Glutamatergic neuron (in vitro differentiated cells): ENCODE measurements at places on chromosomes 11 and 22.

DNA sequence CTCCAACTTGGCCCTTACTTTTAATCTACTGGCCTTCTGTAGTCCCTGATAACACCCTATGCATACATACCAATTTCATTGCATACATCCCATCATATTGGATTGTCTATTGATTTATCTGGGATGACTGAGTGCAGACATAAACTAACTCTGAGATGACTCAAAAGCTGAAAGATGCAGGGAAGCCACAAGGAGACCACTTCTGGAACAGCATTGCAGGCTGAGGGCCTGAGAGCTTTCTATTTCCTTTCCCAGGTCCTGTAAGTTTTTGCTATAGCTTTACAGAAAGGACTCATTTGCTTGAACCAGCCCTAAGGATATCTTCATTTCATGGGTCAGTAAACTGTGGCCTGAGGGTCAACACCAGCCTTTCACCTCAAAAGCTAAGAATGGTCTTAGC, 15.1 kb upstream of the SPON1 start:
- no peak for DNase-seq

- DNase-seq: peak; percentile 88
Observed at GRCh38 chr11:64887757-64888405, 9.5 kb upstream of the EHD1 start.

DNA sequence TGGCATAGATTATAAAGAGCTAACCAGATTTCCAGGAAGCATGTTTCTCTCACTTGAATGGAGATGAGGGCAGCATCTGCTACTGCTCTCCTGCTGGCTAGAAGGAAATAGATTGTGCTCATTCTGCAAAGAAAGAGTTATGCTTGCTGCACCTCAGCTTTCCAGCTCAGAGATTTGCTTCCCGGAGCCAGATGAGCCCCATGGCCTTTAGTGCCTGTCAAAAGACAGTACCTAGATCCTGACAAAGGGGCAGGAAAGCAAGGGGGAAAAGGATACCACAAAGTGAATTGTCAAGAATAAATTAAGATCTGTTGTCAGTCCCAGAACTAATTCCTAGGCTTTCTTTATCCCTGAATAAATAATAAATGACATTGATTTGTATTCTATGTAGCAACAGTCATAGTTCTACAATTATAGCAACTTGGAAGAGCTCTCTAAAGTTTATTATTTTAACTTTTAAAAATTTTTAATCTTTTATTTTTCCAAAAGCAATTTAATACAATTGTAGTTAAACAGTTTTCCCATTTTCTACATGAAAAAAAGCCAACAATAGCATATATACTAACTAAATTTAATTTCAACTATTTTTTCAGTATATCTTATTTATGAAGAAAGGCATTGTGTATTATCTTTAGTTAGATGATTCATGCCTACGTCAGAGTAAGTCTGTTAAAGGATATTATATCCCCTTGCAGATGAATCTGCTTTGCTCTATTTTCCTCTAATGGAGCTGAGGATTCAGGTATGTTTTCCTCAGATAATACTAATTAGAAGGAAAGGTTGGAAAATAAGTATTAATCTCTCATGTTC, 306.1 kb upstream of the DDI1 start:
- DNase-seq: no peak

- DNase-seq: no peak
Observed at GRCh38 chr11:35041070-35041554, 97.9 kb upstream of the CD44 start.

- peak; percentile 18 for DNase-seq
Observed at GRCh38 chr22:19816372-19817119, 38.1 kb downstream of the GNB1L start.

- no peak for DNase-seq
Observed at GRCh38 chr11:16969010-16969999, 44.9 kb downstream of the PLEKHA7 start.

GRCh38 chr11:124085997-124086846, 29.0 kb upstream of the VWA5A start:
- DNase-seq: peak; percentile 69

- no peak for DNase-seq
Observed at GRCh38 chr11:75383246-75383645, 16.1 kb upstream of the RPS3 start.

- DNase-seq: no peak
Observed at GRCh38 chr22:46418827-46419226, 83.3 kb downstream of the TRMU start.

DNA sequence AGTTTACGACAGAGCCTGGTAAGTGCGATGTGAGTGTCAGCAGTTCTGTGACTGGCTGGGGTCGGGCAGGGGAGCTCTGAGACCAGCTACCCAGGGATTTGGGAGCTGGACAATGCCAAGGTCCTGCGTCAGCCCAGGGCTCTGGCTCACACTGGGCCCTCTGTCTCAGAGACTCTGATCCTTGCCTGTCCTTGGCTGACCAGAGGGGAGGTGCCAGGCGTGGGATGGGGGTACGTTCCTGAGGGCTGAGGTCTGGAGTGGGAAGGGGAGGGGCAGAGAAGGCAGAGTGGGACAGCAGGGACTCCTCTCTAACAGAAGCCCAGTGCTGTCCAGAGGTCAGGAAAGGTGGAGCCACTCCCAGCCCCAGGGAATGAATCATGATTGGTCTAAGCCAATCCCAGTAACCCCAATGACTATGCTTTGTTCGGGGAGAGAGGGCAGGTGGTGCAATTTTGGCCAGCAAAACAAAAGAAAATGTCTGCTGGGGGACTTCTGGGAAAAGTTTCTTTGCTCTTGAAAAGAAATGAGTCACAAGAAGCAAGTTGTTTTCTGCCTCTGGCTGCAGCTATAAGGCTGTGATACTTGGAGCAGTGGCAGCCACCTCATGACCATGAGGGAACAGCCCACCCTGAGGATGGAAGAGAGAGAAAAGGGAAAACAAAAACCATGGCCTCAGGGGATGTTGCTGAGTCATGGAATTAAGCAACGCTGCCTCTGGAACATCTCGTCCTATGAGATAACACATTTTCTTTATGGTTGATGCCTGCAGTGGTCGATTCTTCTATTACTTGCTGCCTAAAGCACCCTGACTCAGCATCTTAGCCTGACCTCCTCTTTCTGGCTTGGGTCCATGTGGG, 108.3 kb downstream of the CHST1 start:
- no peak for DNase-seq

DNA sequence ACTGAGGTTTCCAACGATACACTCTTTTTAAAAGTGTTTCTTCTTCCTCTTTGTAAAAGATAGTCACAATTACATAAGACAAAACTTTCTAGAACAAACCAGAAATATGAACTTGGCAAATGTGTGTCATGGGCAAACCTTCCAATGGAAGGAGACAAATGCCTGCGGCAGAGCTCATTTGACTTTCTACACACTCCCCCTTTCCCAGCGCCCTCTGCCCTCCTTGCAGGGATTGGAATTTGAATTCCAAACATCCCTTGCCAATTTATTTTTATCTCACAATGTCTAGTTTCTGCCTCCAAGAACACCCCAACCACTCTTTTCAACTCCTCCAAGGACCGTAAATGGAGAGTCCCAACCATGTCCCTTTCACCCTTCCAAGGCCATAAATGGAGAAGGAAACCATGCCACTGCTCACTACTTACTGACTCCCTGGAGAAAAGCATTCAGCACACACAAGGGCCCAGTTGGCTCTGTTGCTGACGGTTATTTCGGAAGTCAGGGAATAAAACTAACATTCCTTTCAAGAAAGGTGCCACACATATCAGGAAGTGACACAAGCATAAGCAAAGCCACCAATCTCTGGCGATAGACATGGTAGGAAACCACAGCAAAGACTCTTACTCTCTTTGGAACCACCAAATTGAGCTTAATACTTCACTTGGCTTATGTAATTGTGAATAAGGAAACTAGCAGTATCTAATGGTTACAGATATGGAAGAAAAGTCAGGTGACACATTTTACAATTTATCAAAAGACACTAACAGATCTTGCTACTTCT, 15.0 kb upstream of the ESAM start:
- no peak for DNase-seq

DNA sequence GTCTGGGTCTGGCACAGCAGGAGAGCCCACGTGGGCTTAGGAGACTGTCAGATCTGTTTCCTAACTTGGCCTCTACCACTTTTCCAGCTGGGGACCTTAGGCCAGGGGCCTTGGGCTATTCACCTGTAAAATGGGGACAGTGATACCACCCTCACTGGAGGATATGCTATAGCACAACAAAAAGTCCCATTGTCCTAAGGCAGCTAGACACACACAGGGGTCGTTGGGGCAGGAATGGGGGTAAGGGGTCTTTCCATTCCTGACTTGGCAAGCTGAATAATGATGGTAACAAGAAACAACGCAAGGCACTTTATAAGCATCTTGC, 2.6 kb upstream of the SH3BP1 start:
- no peak for DNase-seq

- DNase-seq: no peak
Observed at GRCh38 chr11:33830903-33831648, 56.8 kb upstream of the FBXO3 start.

DNA sequence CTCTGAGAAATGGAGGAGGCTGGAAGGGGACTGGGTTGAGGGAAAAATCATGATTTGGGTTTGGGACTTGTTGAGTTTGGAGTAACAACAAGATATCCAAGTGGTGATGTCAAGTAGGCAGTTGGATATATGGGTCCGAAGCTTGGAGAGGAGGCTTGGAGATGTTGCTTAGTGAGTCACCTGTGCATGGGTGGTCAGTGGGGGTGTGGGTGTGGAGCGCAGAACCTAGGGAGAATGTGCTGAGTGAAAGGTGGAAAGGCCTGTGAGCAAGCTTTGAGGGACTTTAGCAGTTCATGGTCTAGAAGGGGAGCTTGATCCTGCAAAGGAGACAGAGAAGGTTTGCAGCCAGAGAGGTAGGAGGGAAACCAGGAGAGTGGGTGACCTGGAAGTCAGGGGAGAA, 38.2 kb downstream of the PRDM11 start:
- DNase-seq: no peak

GRCh38 chr11:119468511-119468910, 45.5 kb upstream of the THY1 start:
- no peak for DNase-seq

DNA sequence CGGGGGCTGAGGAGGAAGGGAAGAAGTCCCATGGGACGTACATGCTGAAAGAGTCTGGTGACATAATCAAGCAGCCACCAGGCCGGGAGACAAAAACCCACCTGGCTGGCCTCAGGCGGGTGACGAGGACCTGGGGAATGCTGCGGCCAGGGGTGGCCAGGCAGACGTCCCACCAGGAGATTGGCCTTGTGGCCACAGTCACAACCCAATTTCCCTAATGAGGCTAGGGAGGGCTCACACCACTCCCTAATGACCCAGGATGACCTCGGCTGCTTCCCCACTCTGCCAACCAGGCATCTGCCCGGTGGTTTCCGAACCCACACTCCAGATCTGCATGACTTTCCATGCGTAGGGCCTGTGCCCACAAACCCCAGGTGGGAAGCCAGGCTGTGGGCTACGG, 66.9 kb downstream of the SCUBE1 start:
- no peak for DNase-seq

DNA sequence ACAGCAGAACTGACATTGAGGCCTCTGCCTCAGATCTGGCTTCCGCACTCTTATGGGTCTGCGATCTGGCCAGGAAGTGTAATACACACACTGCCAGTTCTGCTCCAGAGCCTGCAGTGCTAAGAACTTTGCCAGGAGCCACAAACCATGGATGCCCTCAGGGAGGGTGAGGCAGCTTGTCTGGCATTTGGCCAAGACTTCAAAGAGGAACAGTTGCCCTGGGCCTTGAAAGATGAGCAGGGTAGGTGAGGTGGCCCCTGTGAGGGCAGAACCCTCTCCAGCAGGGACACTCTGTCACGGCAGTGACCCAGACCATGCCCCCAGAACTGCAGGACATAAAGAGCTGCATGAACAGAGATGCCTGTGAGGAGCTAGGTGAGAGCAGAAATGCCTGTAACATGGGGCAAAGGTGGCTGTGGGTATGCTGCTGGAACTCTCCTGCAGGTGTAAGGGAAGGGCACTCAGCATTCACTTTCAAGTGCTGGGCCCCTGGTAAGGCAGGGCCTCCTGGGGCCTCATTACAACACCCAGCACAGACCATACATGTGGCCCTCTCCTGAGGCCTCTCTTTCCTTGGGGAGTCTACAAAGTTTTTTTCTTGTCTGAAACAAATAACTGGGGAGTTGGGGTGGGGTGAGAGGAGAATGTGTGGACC, 47.3 kb downstream of the NEU3 start:
- DNase-seq: no peak

DNA sequence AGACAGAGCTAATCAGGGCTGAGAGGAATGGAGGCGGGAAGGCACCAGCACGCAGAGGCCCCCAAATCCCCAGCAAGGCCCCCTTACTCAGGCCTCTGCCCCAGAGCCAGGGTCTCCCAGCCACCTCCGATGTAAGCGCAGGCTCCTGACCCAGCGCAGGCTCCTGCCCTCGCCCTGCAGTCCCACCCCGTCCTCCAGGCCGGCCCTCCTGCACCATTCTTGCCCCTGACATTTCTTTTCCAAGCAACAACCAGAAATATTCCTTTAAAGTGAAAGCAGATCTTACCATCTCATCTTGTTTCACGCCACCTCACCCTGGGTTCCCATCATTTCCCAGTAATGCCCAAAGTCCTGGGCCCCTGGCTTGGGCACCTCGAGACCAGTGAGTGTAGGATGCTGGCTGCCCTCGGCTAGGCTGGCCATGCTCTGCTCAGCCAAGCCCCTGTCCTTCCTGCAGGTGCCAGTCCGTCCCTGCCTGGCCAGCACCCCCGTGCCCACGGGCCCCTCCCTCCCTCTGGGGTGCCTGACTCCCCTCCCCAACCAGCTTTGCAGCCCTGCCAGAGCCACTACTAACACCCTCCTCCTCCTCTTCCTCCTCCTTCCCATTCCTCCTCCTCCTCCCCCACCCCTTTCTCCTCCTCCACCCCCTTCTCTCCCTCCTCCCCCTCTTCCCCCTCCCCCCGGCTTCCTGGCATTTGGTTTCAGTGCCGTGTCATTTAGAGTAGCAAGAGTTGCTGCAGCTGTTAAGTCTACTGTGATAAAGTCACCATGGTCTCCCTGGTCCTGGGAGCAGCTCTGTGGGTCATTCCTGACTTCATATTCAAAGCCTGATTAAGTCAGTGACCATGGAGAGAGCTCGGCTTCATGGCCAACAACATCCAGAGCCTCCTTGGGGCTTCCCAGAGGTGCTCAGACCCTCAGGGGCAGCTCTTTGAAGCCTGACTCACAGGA, 78.7 kb downstream of the PIWIL3 start:
- no peak for DNase-seq
